A549 treated with RU486 at 1 μM for 4 hours (cell line): ENCODE measurements at places on chromosomes 3 and 15. TPM values are rescaled to one million over a fixed set of nuclear protein-coding genes. Genes with fewer than 3 reads are reported as not detected.

Gene CCR8
- not detected in 5 replicates for total RNA-seq

Gene CDAN1
- total RNA-seq = 4.8 to 7.1 TPM (median 6.4 TPM) in 5 replicates

Gene ADAMTS9
- total RNA-seq = 0.54 to 0.87 TPM (median 0.74 TPM) in 5 replicates

Gene C3orf38
- 12.7 to 23.0 TPM (median 17.5 TPM) in 5 replicates for total RNA-seq

Gene ARGFX
- not detected in 5 replicates for total RNA-seq

Gene PLA2G4E
- not detected in 5 replicates for total RNA-seq

Gene ZNF860
- total RNA-seq = 0.95 to 2.1 TPM (median 1.2 TPM) in 5 replicates

Gene SERPINI2
- not detected in 5 replicates for total RNA-seq

Gene SLC12A1
- not detected in 5 replicates for total RNA-seq

Gene SLC2A2
- not detected in 5 replicates for total RNA-seq
